ENCODE measurements at places on chromosomes 7 and 10.

DNA sequence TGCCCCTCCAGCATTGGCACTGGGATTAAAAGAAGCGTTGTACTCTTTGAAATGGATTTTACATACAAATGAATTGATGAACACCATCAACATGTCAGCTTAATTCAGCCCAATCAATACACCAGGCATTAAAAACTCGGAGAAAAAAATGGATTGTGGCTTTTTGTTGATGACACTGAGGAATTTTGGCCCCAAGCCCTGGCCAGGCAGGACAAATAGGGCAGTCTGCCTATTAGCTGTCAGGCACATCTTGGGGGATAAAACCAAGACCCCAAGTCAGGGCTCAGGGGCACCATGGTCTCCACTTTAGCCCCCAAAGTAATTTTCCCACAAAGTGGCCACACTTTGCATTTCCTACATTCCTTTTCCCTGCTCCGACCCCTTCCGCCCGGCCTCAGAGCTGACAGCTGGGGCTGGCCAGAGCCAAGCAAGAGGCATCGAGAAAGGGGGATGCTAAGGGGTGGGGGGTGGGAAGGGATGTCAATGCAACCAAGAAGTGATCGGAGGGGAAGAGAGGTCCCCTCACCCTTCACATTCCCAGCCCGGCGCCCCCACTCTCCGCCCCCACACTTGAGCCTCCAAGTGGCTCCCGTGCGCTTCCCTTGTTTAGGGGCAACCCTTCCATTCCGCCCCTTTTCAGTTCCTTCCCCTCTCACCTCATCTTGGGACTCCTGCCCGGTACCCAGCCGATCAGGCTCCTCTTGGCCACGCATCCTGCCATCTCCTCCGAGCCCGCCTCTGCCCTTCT is 711 bp downstream of the HIP1 start:
- no peak for DNase-seq

DNA sequence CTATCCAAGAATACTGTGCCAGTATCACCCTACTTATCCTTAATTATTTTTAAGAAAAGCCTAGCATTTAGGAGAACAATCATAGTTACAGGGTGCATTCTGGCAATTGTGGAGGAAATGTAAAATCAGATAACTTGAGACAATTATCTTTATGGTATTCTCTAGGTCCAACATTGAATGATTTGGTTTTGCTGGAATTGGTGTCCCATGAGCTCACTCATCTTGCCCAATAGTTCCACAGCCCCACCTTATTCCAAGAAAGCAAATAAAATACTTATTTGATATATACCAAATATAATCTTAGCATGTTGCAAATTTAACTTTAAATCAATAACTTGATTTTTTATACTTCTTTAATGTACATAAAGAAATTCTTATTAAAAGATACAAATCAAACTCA is 65.3 kb downstream of the DGKB start:
- DNase-seq: no peak

GRCh38 chr10:14782691-14783363 is 8.1 kb upstream of the FAM107B start:
- no peak for DNase-seq

DNA sequence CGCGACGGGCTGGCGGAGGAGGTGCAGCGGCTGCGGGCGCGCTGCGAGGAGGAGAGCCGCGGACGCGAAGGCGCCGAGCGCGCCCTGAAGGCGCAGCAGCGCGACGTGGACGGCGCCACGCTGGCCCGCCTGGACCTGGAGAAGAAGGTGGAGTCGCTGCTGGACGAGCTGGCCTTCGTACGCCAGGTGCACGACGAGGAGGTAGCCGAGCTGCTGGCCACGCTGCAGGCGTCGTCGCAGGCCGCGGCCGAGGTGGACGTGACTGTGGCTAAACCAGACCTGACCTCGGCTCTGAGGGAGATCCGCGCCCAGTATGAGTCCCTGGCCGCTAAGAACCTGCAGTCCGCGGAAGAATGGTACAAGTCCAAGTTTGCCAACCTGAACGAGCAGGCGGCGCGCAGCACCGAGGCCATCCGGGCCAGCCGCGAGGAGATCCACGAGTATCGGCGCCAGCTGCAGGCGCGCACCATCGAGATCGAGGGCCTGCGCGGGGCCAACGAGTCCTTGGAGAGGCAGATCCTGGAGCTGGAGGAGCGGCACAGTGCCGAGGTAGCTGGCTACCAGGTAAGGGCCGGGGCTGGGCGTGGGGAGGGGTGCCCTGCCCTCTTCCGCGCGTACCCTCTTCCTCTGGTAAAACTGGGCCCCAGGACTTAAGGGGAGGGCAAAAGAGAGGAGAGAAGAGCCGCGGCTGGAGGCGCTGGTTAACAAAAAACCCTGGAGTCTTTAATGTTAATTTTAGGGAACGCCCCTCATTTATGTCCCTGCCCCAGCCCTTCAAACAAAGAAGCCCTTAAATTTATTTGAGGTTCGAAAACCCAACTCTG is 987 bp downstream of the INA start:
- no peak for DNase-seq

DNA sequence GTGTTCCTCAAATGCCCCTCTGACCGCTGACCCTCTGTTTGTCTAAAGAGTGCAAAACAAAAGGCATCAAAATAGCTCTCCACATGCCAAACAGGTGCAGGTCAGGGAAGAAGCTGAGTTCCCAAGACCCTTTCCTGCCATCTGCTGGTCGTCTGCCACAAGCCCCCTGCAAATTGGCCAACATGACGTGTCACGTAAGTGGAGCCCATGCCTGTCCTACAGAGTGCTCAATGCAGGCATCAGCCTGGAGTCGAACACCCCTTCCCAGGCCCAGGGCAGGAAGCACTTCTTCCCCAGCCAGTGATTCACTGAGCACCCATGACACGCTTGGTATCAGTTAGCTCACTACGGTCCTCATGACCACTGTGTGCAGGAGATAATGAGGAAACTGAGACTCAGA is 14.1 kb downstream of the TMEM72 start:
- no peak for DNase-seq
